ENCODE measurements at places on chromosomes 11 and 22. TPM values are rescaled to one million over a fixed set of nuclear protein-coding genes. Genes with fewer than 3 reads are reported as not detected.

TRPC6 gene
- 10.0 TPM for total RNA-seq

LGALS1 gene
- total RNA-seq: 69.8 TPM

LDHAL6A gene
- 0.94 TPM for total RNA-seq

RASSF10 gene
- 3.1 TPM for total RNA-seq

KRTAP5-7 gene
- not detected for total RNA-seq

ANO5 gene
- total RNA-seq: 19.7 TPM

TMPRSS5 gene
- total RNA-seq: 4.1 TPM

OR2AG2 gene
- 1.6 TPM for total RNA-seq

BIK gene
- not detected for total RNA-seq

FREY1 gene
- total RNA-seq: 4.4 TPM

SYT12 gene
- total RNA-seq: 0.31 TPM

ASCL2 gene
- 0.31 TPM for total RNA-seq
